ENCODE measurements at places on chromosomes 6 and 20.

GRCh38 chr20:6074145-6074561 lies 20.3 kb upstream of the LRRN4 start:
- DNase-seq, result no peak

- no peak for DNase-seq
Measured at GRCh38 chr6:44631968-44632367, 244.5 kb downstream of the CDC5L start.

DNA sequence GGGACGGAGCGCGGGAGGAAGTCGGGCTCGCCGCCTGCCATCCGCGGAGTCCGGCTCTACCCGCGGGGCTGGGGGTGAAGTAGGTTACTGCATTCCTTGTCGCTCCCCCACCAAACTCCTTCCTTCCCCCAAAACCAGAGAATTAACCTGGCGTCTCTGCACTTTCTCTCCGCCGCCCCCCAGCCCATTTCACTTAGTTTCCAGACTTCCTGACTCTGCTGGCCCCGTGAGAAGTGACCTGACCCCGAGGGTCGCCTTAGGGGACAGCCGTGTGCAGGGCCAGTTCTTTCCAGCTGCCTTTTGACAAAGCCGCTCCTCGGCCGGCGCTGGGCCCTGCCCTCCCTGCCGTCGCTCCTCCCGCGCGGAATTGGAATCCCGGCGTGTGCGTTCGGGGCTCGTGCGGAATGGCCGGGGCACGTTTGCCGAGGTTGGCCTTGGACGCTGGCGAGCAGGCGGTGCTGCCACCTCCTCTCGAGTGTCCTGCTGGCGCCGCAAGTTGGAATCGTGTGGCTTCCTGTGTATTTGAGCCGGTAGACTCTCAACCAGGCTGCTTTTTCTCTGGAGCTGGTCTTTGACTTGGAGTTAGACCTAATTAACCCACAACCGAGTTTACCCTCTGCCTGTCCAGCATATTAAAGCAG lies 650 bp downstream of the DCBLD1 start:
- DNase-seq, result peak; percentile 35

DNA sequence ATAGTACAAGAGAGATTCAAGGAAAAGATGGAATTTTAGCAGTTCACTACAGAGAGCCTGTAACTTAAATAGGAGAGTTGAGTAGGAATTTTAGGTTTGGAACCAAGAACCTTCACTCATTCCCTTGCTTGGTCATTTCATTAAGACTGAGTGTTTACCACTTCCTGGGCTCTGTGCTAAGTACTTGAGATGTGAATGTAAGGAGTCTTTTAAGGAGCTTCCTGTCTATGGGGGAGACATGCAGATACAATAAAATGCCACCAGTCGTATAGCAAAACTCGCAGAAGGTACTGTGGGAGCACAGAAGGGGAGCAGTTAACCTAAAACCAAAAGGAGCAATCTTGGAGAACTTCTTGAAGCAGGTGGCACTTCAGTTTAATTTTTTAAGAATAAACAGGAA lies 204.2 kb downstream of the SLC24A3 start:
- no peak for DNase-seq

DNA sequence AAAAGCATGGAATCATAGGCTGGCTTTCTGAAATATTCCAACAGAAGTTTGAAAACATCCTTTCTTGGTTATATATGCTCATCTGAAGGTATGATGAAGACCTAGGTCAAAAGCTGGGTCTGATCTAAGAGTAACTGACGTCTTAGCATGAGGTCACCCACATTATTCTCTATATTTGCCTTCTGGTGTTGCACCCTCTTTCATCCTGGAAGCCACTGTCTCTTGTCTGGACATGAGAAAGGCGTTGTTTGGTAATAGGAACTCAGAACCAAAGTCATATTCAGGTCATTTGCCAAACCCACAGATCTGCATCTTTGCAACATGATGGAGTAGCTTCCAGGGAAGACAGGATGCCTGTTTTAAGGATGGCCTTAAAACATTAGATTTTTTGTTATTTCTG lies 17.6 kb downstream of the GABRR1 start:
- no peak for DNase-seq

GRCh38 chr20:56417911-56418310 lies 5.9 kb downstream of the CASS4 start:
- no peak for DNase-seq

- DNase-seq, result no peak
Measured at GRCh38 chr6:169589699-169590257, 112.1 kb downstream of the WDR27 start.

DNA sequence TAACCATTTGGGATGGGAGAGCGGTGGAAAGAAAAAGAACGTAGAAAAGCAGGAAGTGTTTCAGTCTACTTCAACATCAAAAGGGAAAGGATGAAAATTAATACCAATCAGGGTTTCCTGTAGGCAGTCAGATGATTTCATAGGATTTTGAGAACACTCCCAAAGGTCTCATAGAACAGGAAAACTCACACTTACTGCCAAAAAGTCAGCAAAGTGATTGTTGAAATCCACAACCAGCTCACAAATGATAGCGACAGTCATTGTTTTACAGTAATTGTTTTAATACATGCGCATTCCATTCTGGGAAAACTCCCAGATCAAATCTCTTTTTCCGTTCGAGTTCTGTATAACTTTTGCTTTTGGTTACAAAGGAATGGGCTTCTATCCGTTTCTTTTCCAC lies 5.3 kb upstream of the CNKSR3 start:
- no peak for DNase-seq

DNA sequence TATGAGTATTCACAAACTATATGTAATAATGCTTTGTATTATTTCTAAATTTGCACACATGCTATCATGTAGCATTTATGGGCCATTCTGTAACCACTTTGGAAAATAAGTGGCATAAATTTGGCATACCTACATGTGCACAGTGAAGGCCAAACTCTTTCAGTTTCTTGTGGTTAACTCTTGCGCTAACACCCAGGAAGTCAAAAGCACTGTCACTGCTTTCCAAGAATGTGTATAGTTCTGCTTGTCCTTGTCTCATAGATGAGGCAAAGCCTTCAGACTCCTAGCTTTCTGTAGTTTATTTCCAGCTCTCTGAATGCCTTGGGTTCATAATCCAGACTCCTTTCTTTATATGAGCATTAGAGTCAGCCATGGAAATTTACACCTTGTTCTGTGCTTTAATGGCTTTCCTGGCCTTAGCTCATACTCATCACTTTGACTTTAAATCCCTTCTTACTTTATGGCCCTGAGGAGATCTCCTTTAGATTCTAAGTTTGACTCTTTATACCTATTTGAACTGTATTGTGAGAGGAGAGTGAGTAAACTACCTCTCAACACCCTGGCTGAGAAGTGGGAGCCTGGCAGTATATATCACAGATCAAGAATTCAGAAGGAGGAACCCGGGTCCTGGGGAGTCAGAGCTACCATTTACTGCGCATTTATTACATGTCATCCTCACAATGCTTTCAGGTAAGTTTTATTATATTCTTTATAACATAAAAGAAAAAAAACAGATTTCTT lies 949 bp upstream of the SLC17A3 start:
- no peak for DNase-seq

GRCh38 chr6:37477656-37478435 lies 21.8 kb downstream of the CCDC167 start:
- DNase-seq, result no peak

GRCh38 chr6:131729550-131729949 lies 18.7 kb upstream of the CTAGE9 start:
- DNase-seq, result no peak

GRCh38 chr6:11179419-11180202 lies 52.9 kb downstream of the NEDD9 start:
- DNase-seq, result no peak

DNA sequence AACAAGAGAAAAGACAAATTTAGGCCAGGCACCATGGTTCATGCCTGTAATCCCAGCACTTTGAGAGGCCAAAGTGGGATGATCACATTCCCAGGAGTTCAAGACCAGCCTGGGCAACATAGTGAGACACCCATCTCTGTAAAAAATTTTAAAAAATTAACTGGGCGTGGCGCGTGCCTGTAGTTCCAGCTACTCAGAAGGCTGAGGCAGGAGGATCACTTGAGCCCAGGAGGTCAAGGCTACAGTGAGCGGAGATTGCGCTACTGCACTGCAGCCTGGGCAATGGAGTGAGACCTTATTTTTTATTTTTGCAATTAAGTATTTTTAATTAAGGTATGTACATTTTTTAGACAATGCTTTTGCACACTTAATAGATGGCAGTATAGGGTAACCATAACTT lies 3.3 kb downstream of the MTHFD1L start:
- no peak for DNase-seq

DNA sequence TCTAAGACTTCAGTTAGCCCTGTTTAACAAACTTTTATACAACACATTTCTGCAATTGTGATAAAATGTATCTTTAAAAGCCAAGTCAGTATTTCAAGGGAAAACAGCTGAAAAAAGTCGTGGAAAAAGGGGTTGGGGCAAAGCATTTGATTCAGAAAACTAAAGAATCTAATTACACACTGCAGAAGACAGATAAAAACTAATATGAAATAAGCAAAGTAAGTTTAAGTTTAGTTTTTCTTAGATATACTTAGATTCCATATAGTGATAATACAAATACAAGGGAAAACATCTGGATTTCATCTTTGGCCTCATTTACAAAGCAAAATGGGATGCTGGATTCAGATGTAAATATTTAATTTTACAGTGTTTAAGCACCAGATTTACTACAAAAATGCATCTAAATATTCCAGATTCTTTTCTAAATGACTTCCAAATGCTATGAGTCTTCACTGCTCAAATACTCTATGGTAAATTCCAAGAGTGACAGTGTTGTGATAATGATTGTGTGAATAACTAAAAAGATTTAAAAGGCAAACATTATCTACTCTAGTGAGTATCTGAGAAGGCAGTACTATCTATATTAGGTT lies 1.5 kb upstream of the ADNP start:
- no peak for DNase-seq

DNA sequence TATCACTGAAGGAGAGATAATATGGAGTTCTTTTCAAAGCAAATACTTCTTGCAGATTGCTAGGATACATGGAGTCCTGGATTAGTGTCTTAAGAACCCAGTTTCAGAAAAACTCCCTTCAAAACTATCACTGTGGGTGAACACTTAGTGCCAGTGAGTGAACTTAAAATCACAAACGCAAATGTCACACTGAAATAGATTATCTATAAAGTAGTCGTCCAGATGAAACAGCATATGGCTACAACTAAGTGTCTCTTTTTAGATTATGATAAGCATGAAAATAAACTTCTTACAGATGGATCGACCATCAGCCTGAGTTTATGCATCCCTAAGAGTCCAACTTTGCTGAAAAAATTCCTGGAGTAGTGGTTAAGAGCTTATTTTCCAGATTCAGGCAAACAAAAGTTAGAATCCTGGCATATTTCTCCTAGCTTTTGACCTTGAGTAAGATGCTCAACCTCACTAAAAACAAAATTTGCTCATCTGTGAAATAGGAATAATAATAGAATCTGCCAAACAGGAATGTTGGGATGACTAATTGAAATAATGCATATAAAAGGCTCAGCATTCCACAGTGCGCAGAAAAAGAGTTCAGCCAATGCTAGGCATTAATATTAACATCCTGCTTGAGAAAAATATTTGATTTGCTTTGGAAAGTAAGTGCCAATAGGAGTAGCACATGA lies 70.4 kb downstream of the DOK5 start:
- no peak for DNase-seq

GRCh38 chr6:28485482-28485881 lies 30.1 kb downstream of the GPX6 start:
- no peak for DNase-seq

DNA sequence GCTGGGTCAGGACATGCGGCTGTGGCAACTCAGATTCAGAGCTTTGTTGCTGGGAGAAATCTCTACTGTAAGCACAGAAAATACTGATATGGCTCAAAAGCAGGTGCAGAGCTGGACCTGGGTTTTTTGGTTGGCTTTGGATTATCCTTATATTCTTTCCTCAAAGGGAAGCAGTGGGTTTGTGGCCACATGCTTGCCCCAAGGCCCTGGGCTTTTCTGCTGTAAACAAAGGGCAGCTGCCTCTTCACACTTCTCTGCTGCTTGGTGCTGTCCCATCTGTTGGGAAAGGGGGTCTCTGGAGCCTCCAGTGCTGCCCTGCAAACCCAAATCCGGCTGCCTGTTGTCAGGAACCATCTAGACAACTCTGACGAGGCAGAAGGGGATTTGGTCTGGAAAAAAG lies 52.4 kb downstream of the ANKRD6 start:
- no peak for DNase-seq

DNA sequence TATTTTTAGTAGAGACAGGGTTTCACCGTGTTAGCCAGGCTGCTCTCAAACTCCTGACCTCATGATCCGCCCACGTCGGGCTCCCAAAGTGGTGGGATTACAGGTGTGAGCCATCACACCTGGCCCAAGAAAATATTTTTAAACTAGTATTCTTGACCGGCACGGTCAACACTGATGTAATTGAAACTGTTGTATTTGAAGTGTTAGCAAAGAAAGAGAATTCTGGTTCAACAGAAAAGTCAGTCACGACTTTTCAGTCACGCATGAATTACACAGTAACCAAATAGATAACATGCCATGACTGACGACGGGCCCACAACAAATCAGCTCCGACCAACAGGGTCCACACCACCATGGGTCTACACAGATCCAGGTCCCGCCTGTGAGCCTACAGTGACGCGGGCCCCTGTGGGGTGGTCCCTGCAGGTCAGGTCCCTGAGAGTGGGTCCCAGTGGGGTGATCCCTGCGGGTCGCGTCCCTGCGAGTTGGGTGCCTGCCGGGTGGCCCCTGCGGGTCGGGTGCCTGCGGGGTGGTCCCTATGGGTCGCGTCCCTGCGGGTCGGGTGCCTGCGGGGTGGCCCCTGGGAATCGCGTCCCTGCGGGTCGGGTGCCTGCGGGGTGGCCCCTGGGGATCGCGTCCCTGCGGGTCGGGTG lies 1.0 kb downstream of the GMEB2 start:
- peak; percentile 65 for DNase-seq

- DNase-seq, result no peak
Measured at GRCh38 chr6:100575921-100576320, 111.2 kb upstream of the SIM1 start.

DNA sequence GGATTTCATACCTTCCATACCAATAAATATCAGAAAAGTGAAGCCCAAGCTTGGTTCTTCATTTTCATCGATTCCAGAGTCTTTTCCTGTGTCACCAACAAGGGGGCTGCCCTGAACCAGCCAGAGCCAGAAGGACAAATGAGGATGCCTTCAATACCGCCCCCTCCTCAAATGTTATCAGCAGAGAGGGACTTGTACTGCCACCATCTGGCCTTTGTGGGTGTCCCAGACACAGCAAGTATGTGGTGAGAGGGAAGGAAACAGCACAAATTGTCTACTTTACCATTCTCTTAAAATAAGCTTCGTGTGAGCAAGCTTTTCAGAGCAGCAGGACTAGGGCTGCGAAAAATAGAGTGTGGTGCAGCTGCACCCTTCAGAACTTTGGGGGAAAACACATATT lies 165.3 kb downstream of the SOBP start:
- DNase-seq, result no peak

DNA sequence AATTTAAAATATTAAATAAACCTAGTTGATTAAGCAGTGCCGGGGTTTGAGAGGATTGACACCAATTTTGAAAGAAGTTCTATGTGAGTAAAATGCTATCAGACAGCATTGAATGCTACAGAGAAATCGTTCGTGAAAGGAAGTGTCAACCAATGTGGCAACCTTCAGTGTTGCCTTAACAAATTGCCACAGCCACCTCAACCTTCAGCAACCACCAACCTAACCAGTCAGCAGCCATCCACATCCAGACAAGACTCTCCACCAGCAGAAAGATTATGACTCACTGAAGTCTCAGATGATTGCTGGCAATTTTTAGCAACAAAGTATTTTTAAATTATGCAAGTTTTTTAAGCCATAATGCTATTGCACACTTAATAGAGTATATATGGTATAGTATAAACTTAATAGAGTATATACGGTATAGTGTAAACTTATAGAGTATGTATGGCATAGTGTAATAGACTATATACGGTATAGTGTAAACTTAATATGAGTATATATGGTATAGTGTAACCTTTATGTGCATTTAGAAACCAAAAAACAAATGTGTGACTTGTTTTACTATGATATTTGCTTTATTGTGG lies 65.3 kb upstream of the ID4 start:
- DNase-seq, result no peak
